ENCODE measurements at places on chromosomes 5 and 9.

- DNase-seq, result no peak
Observed at GRCh38 chr5:7755958-7756357, 95.0 kb downstream of the CFAP90 start.

- DNase-seq, result no peak
Observed at GRCh38 chr9:2163231-2163885, 148.2 kb downstream of the SMARCA2 start.

DNA sequence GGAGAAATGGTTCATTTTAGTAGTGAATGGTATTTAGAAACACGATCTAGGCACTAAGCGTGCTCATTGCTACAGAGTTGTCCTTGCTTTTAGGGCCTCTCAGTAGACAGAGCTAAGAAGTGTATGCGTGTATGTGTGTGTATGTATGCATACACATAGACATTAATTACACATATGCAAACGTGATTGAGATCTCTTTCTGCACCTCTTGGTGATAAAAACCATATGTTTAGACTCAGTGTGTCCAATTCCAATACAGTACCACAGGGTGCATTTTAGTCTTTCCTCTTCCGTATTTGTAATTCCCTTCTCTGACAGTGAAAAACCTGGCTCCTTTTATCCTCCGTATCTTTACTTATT lies 13.1 kb downstream of the TRIO start:
- no peak for DNase-seq

DNA sequence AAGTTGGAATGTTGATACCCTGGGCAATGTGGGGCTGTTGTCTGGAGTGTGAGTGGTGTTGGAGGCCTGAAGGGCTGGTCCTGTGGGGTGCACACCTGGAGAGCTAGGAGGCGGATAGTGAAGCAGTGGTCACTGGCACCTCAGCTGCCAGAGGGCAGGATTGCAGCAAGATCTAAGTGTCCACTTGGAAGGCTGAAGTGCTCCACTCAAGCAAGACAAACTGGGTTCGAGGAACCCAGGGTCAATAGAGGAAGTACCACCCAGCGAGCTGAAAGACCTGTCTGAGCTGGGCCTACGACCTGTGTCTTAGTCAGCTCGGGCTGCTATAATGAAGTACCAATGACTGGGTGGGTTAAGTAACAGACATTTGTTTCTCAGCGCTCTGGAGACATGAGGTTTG lies 39.7 kb upstream of the TJP2 start:
- no peak for DNase-seq

DNA sequence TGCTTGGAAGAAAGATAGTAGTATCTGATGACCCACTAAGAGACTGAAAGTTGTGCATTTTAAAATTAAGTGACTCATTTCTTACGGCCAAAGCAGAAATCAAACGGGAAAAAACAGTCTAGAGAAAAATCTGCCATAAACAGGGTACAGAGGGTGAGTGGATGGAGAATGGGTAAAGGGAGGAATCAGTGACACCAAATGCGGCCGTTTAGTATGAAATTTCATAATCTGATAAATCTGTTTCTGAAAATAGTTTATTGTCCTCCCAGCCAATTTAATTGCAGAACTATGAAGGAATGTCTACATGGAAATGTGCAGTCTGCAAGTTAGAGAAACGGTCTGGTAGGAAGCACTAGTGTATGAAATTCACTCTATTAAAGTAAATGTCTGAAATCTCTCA lies 39.5 kb downstream of the ADAMTS12 start:
- DNase-seq, result peak; percentile 23
